ENCODE measurements at places on chromosomes 3 and 15.

DNA sequence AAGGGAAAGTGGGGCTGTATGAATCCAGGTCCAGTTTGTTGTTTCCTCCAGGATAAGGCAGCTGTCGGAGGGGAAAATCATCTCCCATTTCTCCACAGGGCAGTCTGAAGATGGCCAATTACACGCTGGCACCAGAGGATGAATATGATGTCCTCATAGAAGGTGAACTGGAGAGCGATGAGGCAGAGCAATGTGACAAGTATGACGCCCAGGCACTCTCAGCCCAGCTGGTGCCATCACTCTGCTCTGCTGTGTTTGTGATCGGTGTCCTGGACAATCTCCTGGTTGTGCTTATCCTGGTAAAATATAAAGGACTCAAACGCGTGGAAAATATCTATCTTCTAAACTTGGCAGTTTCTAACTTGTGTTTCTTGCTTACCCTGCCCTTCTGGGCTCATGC lies 911 bp downstream of the CCRL2 start:
- DNase-seq, result no peak

- no peak for DNase-seq
Observed at GRCh38 chr3:35894735-35895134, 255.4 kb downstream of the ARPP21 start.

DNA sequence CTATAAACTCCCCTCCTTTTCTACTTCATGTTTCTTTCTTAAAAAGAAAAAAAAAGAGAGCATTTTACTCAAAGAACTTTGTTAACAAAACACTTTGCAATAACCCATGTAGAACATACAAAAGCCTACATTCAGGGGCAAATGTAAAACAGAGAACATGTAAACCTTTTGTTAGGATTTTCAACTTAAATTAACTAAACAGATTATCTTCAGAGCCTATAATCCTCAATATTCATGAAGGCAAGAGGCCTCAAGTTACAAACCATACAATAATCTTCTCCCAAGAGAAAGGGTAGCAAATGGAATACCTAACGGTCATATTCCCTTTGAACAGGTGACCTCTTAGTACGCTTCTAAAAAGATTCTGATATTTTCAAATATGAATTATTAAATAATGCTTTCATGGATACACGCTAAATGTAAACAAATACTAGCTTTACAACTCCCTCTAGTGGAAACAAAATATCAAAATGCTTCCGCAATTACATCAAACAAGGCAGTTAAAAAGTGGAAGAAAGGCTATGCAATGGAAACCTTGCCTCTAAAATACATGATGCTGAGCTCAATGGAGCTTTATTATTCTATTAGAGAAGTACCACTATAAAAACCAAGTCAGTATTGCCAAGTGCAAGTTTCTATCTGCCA lies 9.9 kb downstream of the CEP152 start:
- no peak for DNase-seq

GRCh38 chr15:75049392-75049791 lies 26.0 kb downstream of the PPCDC start:
- no peak for DNase-seq

GRCh38 chr15:92407321-92407720 lies 13.6 kb downstream of the ST8SIA2 start:
- DNase-seq, result no peak

GRCh38 chr3:147483145-147483544 lies 74.0 kb downstream of the ZIC1 start:
- no peak for DNase-seq

DNA sequence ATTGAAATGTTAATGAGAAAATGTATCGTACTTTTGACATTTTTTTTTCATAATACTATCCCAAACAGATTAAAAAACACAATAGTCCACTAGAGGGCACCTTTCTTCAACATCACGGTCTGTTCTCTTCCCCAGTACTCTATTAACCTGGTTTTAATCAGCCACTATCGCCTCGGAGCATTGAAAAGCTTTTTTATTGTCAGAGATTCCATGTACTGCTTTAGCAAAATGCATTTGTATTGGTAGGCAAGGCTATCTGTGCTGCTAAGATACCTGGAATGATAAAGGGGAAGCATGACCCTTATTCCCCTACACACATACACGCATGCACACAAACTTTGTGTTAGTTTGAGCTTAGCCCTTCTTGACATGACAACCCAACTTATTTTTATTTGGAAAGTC lies 160.1 kb upstream of the IL12A start:
- DNase-seq, result peak; percentile 40

DNA sequence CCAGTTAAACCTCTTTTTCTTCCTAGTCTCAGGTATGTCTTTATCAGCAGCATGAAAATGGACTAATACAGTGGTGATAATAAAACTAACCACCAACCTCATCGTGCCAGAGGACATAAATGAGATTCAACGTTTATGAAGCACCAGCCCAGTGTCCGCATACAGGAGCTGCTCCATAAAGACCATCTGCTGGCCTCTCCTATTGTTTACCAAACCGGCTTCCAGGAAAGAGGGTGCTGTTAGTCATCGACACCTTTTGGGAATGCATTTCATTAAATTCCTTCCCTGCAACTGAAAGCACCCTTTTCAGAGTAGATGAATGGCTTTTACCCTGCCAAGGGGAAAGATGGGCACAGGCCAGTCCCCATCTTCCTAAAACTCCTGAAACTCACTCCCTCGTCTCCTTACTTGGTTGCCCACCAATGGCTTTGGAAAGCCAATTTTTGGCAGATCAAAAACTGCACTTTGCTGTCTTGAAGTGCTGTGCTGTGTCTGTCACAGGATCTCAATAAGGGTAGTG lies 122.1 kb downstream of the AQP9 start:
- no peak for DNase-seq

DNA sequence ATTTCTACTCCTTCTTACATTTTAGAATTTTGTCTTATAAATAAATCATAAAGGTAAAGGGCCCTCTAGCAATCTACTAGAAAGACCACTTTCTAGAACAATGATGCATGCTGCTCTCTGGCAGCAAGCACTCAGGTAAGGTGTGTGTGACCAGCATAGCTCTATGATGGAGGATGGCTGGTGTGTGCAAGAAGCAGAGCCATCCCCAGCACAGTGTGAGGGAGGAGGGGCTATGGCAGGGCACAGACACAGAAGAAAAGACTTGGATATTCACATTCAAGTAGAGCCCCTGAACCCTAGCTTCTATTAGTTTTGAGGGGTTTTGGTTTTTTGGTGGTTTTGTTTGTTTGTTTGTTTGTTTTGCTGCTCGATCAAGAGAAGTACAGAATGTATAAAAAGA lies 277.1 kb upstream of the CCDC54 start:
- no peak for DNase-seq

DNA sequence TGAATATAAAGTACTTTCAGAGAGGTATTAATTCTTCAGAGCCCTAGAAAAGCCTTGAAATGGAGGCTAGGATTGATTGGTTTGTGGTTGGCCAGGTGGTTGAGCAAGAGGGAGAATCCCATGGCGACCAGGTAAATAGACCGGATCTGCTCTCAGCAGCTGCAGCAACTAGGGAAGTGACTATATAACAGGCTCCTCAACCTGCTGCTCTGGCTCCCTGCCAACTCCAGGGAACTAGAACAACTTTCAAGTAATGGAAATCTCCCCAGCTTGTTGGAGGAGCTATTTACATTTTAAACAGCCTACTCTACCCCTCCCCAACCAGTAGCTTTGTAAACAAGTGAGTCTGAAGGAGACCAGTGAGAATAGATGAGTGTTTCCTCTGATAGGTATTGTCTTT lies 121.8 kb upstream of the CADM2 start:
- no peak for DNase-seq

GRCh38 chr15:98785807-98786621 lies 137.7 kb downstream of the IGF1R start:
- no peak for DNase-seq

GRCh38 chr15:98859149-98859548 lies 148.4 kb downstream of the PGPEP1L start:
- DNase-seq, result no peak

DNA sequence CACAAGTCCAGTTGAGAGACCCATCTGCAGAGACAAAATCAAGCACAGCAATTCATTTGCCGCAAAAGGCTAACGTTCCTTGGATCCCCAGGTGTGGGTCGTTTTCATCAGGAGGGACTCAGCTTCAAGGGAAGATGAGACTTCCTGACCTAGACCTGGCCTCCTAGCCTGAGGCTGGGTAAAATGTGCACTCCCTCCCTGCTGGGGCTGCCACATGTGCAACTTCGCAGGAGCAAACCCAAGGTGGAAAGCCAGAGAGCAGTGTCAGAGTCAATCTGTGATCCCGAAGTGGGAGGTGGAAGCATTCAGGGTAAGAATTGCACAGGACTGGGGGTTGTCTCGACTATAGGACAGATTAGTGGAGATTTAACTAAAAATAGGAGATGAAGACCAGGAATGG lies 164.7 kb upstream of the UMPS start:
- no peak for DNase-seq

- DNase-seq, result no peak
Observed at GRCh38 chr15:51757450-51757849, 6.1 kb downstream of the TMOD2 start.

GRCh38 chr15:94238539-94239118 lies 7.3 kb downstream of the MCTP2 start:
- no peak for DNase-seq

GRCh38 chr3:111662012-111662411 lies 66.9 kb upstream of the ZBED2 start:
- DNase-seq, result no peak

DNA sequence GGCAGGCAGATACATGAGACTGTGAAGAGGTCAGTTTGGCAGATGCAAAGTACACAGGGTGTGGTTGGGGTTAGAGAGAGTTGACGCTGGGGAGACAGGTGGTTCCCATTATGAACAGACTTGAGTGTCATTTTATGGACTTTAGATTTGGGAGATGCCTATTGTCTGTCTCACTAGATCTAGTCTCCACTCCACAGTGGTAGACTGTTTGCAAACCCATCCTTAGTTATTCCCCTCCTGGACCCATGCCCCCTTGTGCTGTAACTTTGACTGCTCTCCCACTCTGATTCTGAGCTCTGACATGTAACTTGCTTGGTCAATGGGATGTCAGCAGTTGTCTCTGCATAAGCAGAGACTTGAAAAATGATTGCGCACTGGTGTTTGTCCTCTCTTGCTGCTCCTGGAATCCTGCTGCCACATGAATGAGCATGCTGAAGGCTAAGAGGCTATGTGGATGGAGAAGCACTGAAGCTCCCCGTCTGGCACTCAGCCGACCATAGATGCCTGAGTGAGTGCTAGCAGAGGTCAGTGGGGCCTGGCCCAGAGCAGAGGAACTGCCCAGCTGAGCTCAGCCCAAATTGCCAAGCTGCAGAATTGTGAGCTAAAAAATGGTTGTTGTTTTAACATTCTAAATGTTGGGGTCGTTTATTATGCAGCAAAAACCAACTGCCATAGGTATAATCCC lies 88.2 kb downstream of the FAM43A start:
- DNase-seq, result no peak

DNA sequence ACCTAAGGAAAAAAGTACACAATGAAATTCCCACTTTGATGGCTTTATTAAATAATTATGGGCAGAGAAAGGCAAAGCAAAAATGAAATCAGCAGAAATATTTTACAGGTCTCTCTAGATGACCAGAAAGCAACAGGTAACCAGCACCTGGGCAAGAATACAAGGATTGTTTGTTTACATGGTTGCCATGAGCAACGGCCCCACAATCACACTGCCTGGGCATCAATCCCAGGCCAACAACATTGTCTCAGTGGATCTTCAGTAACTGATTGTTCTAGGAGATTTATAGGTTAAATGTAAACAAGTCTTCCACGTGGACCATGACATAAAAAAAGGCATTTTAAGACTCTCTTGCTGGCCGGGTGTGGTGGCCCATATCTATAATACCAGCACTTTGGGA lies 82.6 kb downstream of the PDZRN3 start:
- no peak for DNase-seq

- no peak for DNase-seq
Observed at GRCh38 chr3:123424321-123424998, 24.4 kb downstream of the ADCY5 start.

GRCh38 chr15:46091860-46092450 lies 457.1 kb downstream of the SQOR start:
- peak; percentile 8 for DNase-seq

GRCh38 chr3:144744473-144744872 lies 772.9 kb downstream of the DIPK2A start:
- DNase-seq, result no peak

GRCh38 chr3:65642883-65643282 lies 395.8 kb downstream of the MAGI1 start:
- no peak for DNase-seq
